ENCODE measurements at places on chromosomes 2 and 18.

- DNase-seq: no peak
These were observed 165.7 kb downstream of the LNPK start for GRCh38 chr2:175836361-175836760.

- DNase-seq: no peak
These were observed 19.9 kb upstream of the NEDD4L start for GRCh38 chr18:58024139-58024538.

- DNase-seq: no peak
These were observed 53.0 kb upstream of the ROCK1 start for GRCh38 chr18:21164548-21165095.

DNA sequence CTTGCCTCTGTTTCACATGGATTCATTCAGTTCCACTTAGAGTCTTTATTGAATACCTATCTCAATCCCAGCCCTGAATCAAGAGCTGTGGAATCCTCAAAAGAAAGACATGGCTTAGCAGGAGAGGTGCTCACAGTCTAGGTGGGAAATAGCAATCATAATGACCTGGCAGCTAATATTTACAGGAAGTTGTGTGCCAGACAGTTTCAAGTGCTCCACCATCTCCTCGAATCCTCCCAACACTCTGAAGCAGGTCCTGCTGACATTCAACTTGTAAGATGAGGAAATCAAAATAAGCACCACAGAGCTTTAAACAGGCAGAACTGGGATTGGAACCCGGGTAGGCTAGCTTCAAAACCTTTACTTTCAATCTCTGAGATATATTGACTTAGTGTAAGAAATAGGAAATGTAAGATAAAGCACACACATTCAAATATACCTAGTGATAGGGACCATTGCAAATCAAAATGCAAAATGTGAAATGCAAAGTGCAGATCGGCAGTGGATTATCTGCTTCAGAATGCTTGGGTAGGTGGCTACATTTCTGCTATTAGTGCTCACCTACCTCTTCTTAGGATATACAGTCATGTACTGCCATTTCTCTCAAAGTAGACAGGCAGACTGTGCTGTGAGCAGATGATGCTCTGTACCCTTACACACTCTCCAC lies 182.0 kb downstream of the PRKCE start:
- DNase-seq: no peak

DNA sequence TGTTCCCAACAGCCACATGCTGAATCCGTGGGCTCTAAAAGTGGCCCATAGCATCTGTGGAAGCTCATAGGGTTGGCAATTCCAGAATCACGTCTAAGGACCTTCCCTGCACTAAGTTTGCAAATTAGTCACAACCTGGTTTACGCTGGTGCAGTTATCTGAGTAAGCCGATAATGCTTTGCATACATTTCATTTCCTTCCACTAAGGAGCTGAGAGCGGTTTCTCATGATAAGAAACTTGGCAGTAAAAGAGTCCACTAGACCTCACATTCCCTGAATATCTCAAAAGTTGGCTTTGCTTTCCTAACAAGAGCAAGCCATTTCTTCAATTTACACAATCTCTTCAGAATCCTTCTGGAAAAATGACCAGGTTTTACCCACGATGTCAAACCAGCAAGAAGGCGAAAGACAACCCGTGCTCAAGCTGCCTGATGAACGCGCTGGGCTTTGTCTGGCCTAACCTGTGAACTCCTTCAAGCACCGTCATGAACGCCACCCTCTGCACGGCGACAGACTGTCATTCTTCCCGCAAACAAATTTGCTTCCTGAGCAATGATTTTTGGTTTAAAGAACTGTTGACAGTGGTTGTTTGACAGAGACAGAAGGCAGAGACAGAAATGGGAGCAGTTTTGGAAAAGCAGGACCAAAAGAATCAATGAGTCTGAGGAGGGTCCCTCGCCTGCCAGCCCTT lies 73.0 kb upstream of the COPS8 start:
- no peak for DNase-seq

- DNase-seq: no peak
These were observed 5.7 kb downstream of the AGPS start for GRCh38 chr2:177398290-177398683.

- DNase-seq: no peak
These were observed 246.0 kb upstream of the LYPD1 start for GRCh38 chr2:132915812-132916549.

GRCh38 chr2:141399270-141399669 lies 731.5 kb downstream of the LRP1B start:
- DNase-seq: no peak

DNA sequence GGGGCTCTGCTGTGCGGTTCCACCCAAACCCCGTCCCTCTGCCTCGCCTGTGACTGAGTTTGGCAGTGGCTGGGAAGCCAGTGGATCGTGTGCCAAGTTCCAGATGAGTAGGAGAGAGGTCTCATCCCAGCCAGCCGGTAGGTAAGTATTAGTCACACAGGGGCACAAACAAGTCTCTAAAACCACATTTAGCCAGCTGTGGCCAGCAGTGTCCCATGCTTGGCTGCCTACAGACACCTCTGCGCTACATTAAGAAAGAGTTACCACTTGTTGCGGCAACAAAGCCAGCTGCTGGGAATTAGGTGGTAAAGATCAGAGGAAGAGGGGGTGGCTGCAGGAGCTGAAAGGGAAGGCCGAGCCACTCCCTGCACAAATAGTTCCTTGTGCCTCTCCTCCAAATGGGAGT lies 81.2 kb downstream of the GATA6 start:
- no peak for DNase-seq

GRCh38 chr2:231571661-231572191 lies 20.9 kb upstream of the TEX44 start:
- no peak for DNase-seq

- DNase-seq: no peak
These were observed 176.4 kb downstream of the ZNF516 start for GRCh38 chr18:76318607-76319006.

DNA sequence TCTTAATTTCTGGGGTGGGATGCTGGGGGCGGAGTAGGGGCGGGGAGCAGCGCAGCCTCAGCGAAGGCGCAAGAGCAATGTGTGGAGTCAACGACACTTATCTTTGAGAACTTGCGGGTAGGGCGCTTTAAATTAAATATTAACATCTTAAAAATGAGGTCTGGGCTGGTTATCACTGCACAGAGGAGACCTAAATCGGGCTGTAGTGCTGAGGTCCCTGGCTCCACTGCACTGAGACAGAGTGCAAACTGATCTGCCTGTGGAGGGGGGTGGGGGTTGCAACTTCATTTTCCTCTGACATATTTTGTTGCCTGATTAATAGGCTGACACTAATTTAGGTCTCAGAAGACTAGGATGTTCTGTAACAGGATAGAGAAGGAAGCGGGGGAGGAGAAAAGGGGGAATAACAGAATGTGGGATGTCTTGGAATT lies 253.0 kb upstream of the FANCL start:
- no peak for DNase-seq

DNA sequence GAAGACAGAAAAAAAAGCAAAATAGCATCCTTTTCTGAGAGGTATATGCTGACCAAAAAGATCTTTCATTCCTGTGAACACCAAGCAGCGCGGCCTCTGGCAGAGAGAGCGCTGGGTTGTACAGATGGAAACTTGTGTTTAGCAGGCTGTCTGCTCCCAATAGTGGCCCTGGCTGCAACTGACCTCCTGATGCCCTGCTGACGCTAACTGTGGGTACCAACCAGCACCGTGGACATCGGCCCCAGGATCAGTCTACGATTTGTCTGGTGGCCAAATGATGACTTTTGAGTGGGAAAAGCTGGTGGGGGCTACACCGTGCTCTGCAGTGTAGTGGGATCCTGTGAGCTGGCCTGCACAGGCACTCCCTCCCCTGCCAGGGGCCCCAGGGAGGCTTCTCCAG lies 15.7 kb downstream of the COA5 start:
- DNase-seq: no peak

- peak; percentile 12 for DNase-seq
These were observed 23.1 kb downstream of the PRPF40A start for GRCh38 chr2:152694161-152694661.

DNA sequence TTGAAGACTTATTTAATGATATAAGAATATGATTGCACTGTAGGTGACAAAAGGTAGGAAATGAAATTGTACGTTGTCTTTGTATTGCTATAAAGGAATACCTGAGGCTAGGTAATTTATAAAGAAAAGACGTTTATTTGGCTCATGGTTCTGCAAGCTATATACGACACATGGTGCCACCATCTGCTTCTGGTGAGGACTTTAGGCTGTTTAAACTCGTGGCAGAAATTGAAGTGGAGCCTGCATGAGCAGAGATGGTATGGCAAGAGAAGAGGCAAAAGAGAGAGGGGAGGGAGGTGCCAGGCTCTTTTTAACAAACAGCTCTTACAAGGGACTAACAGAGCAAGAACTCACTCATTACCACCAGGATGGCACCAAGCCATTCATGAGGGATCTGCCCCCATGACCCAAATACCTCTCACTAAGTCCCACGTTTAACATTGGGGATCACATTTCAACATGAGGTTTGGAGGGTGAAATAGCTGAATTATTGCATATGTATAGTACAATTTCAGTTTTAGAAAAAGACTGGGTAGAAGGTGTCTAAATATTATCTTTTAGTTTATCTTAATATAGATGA lies 86.8 kb downstream of the GULP1 start:
- no peak for DNase-seq

GRCh38 chr2:240240017-240240734 lies 99.7 kb upstream of the OTOS start:
- no peak for DNase-seq

GRCh38 chr2:24837996-24838513 lies 44.8 kb downstream of the CENPO start:
- no peak for DNase-seq

DNA sequence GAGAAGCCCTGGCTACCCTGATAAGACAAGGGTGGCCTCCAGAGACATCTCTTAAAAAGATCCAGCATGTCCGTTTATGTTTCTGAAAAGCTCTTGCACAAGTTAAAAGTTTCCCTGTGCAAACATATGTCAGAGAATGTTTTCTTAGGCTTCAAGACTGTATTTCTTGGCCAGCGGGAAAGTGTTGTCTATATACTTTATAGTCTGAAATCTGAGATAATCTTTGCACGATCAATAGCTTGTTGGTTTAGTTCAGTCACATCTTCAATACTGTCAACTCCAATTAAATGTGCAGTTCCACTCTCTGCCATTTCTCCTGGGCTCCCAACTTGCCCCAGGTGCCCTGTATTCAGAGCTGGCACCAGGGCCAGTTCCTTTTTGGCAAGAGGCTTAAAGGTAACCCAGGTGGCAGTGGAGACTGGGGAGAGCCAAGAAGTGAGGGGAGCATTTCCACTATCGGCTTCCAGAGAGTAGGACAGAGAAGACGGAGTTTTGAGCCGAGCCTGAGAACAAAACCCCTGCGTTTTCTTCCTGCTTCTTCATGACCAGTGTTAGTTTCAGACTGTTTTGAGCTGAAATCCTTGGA lies 64.4 kb downstream of the ACOXL start:
- no peak for DNase-seq

- DNase-seq: no peak
These were observed 16.7 kb upstream of the ZSCAN30 start for GRCh38 chr18:35306588-35307250.

DNA sequence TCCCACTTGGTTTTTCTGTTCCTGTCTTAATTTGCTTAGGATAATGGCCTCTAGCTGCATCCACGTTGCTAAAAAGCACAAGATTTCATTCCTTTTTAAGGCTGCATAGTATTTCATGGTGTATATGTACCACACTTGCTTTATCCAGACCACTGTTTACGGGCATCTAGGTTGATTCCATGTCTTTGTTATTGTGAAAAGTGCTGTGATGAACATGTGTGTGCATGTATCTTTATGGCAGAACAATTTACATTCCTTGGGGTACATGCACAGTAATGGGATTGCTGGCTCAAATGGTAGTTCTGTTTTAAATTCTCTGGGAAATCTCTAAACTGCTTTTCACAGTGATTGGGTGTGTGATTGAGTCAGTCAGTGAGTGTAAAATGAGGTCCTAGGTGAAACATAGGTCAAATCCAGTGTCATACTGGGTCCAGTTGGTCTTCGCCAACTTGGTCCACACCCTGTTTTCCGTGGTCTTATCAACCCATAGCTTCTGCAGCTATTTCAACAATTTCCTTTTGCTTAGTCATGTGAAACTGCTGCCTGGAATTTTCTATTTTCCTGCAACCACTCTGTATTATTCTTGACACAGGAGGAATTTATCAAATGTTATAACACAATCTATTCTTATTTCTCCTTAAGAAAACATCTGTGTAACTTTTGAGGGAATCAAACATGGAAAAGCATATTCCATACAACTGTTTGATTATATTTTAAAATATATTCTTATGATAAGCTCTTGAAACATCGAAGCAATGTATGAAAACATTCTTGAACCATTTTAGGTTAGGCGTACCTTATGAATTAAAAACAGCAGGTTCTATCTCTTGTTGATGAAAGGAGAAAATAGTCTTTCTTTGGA lies 82.9 kb downstream of the ADCYAP1 start:
- DNase-seq: no peak

DNA sequence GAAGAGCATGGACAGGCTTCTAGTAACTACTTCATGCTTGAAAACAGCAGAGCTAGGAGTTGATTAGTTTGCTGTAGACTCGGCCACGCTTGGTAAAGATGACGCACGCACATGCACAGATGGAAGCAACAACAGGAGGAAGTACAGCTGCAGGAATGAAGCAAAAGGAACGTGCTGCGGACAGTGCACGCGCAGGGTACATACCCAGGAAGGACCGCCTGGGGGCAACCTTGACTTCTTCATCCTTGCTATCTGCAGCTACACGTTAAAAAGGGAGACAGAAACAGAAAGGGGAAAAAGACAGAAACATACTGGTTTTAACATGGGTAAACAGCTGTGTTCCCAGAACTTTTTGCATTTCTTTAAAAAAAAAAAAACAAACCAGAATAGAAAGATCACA lies 17.7 kb downstream of the SLC66A2 start:
- DNase-seq: no peak

DNA sequence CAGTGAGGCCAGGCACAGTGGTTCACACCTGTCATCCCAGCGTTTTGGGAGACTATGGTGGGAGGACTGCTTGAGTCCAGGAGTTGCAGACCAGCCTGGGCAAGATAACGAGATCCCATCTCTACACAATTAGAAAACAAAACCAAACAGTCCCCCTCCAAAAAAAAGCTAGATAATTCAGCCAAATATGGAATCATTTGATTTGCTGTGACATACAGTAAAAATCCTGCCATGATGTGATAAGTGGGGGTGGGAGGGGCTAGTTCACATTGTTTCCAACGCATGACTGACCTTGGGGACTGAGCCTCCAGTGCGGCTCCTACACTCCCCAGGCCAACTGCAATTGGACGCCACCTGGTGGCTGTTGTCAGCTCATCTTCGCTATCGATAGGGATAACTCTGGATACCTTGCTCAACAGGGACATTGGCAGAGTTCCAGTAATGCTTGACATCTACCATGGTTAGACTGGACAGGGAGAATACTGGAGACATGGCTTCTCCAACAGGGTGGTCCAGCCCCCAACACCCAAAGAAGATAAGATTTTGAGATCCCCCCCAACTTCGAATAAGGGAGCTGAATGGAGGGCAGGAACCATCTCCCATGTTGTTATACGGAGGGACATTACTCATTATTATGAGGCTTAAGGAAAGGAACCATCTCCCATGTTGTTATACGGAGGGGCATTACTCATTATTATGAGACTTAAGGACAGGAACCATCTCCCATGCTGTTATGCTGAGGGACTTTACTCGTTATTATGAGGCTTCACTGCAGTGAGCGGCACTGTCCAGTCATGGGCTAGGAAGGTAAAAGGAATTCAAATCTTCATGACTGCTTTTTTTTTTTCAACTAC lies 135.9 kb downstream of the TGIF1 start:
- DNase-seq: peak; percentile 68

GRCh38 chr18:22459491-22459890 lies 41.8 kb upstream of the CTAGE1 start:
- DNase-seq: no peak

- no peak for DNase-seq
These were observed 23.6 kb downstream of the ZBTB7C start for GRCh38 chr18:48385596-48385995.

Data from activated CD4-positive, alpha-beta T cell treated with anti-CD3 and anti-CD28 coated beads, Interleukin-2, amount 50 U/mL, for 1 hour (primary cell).